GM12864 (cell line): ENCODE measurements at places on chromosomes 4 and X.
A peak's percentile ranks its signal among the peaks of the same experiment; 100 is the strongest.

DNA sequence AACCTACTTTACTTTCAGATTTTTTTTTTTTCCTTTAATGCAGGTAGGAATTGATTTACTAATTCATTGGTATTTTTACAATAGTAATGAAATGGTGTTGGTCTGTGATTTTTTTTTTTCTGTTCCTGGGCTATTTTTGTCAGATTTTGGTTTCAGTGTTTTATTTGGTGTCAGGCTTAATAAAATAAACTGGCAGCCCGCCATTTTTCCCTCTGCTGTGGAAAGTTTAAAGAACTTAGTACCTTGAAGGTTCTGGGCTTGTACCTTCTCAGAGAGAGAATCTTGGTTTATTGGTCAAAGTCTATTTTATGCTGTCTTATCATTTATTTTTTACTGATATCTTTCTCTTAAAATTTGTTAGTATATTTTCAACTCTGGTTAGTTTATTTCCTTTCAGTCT lies 64.0 kb upstream of the RHOH start:
- no peak for DNase-seq

- DNase-seq, result no peak
Measured at GRCh38 chrX:143435916-143436315, 81.4 kb downstream of the SPANXN3 start.

DNA sequence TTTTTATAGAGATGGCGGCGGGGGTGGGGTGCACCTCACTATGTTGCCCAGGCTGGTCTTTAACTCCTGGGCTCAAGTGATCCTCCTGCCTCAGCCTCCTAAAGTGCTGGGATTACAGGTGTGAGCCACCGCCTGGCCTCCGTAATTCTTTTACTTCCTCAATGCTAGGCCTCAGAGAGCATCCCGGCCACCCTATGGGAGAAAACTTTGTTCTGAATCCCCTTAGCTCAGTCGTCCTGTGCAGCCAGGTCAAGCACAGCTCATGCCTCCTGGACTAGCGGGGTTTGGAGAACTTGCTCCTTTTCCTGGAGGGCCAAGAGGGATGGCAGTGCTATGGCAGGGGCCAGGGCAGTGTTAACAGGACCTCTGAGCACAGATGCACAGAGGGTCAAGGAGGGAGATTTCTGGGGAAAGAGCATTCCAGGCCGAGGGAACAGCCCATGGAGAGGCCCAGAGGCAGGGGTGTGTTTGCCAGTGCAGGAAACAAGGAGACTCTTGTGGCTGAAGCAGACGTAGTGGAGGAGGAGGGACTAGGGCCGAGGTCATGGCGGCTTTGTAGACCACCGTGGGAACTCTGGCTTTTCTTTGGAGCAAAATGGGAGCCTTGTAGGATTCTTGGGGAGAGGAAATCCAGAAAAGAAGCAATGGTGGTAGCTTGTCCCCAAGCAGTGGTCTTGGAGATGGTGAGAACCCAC lies 9.8 kb upstream of the TNIP2 start:
- DNase-seq, result no peak

- DNase-seq, result no peak
Measured at GRCh38 chrX:147763131-147763530, 148.6 kb upstream of the FMR1 start.

- DNase-seq, result no peak
Measured at GRCh38 chr4:184024637-184025036, 119.5 kb downstream of the STOX2 start.

GRCh38 chr4:109052821-109053220 lies 249.6 kb downstream of the COL25A1 start:
- DNase-seq, result no peak

DNA sequence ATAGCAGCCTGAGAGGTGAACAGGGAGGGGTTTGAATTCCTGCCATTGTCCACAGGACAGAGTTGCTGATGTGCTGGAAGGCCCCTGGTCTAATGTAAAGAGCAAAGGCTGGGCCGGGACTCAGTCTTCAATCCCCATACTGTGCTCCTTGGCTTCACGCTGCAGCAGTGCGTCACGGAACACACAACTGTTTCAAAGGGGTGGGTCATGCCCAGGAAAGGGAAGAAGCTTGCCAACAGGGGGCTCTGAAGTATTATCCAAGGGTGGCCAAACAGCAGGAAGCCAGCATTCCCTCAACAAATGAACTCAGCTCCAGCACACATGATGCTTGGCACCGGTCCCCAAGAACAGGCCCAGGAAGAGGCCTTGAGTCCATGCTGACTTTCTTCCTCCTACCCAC lies 122.5 kb downstream of the NFKB1 start:
- DNase-seq, result no peak

- peak; percentile 72 for DNase-seq
Measured at GRCh38 chr4:127997534-127998388, 32.6 kb downstream of the ABHD18 start.

GRCh38 chr4:26255989-26256388 lies 64.8 kb upstream of the RBPJ start:
- no peak for DNase-seq

GRCh38 chr4:40303751-40304150 lies 31.4 kb upstream of the CHRNA9 start:
- no peak for DNase-seq

GRCh38 chr4:103074744-103075434 lies 1.7 kb downstream of the SLC9B2 start:
- DNase-seq, result no peak
